ENCODE measurements at places on chromosomes 7 and 10. TPM values are rescaled to one million over a fixed set of nuclear protein-coding genes. Genes with fewer than 3 reads are reported as not detected.
A peak's percentile ranks its signal among the peaks of the same experiment; 100 is the strongest.

The SPDYE16 gene
- polyA plus RNA-seq: 0.06 TPM

DNA sequence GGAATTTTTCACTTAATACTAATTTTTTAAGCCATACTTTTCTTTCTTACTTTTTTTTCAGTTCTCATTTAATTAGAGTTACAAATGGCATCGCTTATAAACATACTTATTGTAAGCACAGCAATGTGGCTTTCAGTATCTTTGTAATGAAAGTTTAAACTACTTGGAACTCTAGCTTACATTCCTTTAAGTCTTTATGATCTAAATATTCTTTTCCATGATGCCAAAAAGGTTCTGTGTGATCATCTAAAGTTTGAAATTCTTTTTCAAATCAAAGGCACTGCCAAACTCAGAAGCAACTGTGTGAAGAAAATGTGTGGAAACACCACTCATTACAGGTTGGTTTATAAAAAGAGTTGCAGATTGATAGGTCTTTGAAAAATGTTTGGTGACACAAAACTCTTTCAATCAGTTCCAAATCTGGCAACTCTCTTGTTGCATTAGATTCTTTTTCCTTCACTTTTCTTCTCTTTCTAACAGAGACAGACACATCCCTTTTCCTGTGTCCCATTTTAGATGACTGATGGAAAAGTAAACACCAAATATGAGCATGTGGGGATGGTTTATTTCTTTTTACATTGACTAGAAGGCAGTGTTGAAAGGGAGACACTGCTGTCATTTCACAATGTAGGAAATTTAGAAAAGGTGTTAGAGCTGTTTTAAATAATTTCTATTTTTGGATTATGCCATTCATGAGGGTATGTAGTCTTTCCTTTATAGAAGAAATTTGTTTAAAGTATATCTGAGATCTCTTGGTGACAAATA lies 392.3 kb downstream of the SUGCT start:
- no peak for DNase-seq

The PROSER2 gene
- polyA plus RNA-seq: 0.80 TPM

- no peak for DNase-seq
These were observed 92.7 kb downstream of the PARD3 start for GRCh38 chr10:34722404-34722803.

DNA sequence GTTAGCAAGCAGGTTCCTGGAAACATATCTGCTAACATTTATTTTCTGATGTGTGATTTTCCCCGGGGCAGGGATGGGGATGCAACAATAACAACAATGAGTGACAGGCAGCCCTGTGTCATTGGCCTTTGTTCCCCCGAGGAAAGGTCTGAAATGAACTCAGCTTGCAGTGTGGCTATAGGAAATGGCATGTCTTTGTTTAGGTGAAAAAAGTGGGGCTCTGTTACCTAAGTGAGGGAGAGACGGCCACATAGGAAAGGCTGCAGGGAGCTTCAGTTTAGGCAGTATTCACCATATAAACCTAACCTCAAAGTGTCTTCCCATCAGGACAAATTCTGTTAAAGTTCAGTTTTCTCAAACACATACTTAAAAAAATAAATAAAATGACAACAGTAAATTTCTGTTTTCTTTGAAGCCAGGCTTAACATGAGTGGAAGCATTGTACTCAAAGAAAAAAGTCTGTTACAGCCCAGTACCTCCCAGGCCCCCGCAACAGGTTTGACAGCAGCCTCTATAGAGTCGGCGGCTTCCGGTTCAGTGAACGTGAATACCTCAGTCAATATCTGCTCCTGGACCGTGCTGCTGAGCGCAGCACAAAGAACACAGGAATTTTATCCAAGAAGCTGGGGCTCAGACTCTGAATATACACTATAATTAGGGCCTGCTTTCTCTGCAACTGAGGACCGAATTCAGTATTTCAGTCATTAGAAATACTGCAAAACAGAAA lies 168.3 kb downstream of the GLI3 start:
- no peak for DNase-seq

The GJD4 gene
- polyA plus RNA-seq: 0.03 TPM

DNA sequence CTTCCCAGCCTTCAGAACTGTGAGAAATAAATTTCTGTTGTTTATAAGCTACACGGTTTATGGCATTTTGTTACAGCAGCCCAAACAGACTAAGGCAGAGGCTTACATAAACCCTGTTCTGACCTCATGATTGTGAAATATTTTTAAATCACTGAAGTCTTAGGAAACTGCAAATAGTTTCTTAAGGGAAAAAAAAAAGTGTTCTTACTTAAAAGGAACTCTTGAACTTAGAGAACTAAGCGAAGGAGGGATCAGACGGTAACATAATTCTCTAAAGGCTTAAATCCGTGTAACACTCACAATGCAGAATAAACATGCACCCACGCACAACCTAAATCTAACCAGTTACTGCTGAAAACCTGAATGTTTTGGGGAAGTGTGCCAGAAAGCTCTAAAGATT lies 749.1 kb upstream of the LRRTM3 start:
- DNase-seq: no peak

The NUDT13 gene
- polyA plus RNA-seq: 1.4 TPM

The NUTM2B gene
- 3.3 TPM for polyA plus RNA-seq

The GOLGA7B gene
- 0.09 TPM for polyA plus RNA-seq

- DNase-seq: no peak
These were observed 642.1 kb downstream of the PARD3 start for GRCh38 chr10:34172936-34173533.

DNA sequence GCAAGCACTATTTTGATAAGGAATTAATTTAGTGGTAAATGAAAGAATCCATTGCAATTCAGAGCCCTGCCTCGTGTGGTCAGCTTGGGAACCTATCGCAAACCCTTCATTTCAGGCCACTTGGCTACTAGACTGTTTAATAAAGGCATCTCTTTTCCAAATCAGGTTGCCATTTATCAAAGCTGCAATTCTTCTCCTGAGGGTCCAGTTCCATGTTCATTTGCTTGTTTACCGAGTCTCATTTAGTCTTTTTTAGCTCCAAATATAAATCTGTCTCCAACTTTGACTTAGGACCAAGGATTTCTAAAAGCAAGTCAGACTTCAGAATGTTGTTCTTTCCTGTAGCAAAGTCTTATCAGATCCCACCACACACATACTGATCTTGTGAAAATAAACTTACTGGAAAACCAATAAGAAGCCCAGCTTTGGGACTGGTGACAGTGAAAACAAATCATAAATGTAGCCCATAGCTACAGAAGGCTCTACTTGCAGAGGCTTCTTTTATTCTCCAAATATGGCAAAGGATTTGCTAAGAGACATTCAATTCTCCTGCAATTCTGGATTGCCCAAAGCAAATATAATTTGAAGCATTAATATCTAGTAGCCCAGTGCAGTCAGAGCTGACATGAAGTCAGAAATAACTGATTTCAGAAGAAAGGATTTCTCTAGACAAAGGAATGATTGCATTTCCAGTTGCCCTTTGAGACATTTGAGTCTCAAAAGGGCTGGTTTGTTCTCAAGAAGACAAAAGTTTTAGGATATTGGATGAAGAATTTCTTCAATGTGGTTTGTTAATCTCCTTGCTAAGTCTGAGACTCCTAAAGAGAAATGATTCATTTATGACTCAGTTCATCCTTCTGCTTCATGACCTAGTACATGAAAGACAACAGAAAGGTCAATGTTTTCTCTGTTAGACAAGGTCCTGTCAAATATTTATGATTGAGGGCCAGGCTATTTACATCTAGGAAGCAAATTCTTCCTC lies 28.0 kb downstream of the PPP1R3C start:
- DNase-seq: no peak

DNA sequence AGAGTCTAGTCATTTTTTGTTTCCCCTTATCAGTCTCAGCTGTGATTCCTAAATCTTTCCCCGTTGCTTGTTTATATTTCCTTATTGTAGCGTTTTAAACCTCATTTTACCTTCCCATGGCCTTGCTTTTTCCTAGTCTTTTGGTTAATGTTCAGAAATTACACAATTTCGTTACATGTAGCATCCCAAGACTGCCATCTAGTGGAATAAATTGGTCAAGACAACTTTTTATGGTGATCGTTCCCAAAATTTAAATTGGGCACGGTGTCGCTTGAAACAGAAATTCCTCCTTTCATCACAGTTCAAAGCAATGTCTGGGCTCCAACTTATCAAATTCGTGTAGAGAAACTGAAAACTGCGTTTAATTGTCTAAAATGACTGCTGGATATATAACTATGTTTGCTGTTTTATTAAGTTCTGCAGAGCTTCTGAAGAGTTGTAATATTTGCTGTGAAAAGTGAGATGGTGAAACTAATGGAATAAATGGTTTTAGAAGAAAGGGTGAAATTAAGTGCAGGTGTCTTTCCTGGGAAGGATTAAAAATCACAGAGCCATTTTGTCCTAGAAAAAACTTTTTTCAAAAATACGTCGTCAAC lies 370.2 kb downstream of the PHF14 start:
- no peak for DNase-seq

- DNase-seq: peak; percentile 31
These were observed 69.8 kb upstream of the BAIAP2L1 start for GRCh38 chr7:98470485-98471240.

The HMX2 gene
- polyA plus RNA-seq: not detected

DNA sequence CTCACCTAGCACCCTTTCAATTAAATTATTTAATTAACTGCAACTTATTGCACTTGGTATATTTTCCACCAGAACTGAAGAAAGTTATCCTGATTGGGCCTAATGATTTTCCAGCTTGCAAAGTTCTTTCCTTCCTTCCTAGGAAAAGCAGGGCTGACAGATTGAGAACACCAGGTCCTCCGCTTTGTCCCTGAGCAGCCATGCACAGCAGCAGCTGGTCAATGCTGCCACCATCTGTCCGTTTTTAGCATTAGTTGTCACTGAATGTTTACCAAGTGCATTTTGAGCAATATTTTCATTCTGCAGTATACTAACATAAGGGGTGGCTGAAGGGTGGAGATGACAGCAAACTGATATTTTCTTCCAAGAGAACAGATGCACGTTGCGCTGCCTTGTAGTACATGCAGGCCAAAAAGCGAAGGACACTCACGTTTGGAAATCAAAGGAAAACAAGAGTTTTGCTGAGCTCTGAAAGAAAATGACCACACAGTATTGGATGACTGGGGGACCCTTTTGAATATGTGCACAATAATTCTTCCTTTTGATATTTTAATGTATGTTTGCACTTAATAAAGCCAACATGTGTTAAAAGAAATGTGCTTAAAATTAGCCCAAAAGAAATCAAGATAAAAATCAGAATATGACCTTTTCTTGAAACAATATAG lies 248.8 kb upstream of the PTN start:
- peak; percentile 55 for DNase-seq

DNA sequence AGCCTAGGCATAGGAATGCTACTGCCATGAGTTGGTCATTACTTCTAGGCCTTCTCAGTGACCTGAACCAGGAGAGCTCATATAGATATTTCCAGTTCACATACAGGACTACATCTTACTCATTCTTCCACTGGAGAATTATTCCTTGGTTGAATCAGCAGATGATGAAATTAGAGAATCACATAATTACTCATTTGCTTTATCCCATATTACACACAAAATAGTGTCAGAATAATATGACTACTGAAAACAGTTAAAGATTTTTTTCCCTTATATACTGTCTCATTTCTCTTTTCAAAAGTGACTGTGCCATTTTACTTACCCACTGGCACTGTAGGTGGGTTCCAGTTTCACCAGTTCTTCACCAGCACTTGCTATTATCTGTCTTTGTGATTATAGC lies 18.5 kb downstream of the BMS1 start:
- no peak for DNase-seq

- DNase-seq: no peak
These were observed 141.5 kb downstream of the LRRN3 start for GRCh38 chr7:111232249-111233084.

- peak; percentile 69 for DNase-seq
These were observed 48.4 kb downstream of the NKX6-2 start for GRCh38 chr10:132737390-132738048.

- no peak for DNase-seq
These were observed 29.4 kb downstream of the RRP12 start for GRCh38 chr10:97371696-97372095.

The AGBL3 gene
- 0.88 TPM for polyA plus RNA-seq

GRCh38 chr7:44290252-44290620 lies 35.2 kb downstream of the CAMK2B start:
- DNase-seq: peak; percentile 8

DNA sequence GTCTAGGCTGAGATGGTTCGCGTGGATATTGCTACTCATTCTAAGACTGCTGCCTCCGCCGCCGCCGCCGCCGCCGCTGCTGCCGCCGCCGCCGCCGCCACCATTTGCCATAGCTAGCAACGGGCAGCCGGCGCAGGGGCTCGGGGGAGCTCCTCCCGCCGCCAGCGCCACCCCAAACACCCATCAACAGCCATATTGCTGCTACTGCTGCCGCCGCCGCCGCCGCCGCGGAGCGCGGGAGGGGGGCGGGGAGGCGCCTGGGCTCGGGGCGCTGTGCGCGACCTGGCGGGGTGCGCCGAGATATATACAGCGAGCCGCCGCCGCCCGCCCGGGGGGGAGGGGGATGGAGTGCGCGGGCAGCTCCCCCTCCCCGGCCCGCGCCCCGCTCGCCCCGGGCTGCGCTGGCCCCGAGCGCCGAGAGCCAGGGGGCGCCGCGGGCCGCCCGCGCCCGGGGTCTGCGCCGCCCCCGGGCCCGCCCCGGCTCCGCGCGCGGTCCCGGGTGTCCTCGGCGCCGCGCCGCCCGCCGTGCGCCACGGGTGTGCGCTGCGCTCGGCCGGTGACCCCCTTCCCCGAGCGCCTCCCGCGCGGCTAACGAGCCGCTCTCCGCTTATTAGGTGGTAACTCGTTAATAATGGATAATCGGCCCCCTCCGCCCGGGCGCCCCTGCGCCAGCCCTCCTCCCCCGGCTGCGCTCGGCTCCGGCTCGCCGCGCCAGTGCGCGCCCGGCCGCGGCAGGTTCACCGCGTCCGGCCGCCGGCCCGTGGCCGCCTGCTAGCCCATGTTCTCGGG lies at the start of gene KCNMA1:
TSS of gene KCNMA1 (minus strand) at position 277 of the 789 bp plus-strand sequence.
- DNase-seq: no peak

- no peak for DNase-seq
These were observed 4.3 kb downstream of the HOXA10 start for GRCh38 chr7:27169658-27170425.

- DNase-seq: no peak
These were observed 113.8 kb downstream of the EPDR1 start for GRCh38 chr7:38034062-38034908.

The RINT1 gene
- polyA plus RNA-seq: 8.1 TPM

DNA sequence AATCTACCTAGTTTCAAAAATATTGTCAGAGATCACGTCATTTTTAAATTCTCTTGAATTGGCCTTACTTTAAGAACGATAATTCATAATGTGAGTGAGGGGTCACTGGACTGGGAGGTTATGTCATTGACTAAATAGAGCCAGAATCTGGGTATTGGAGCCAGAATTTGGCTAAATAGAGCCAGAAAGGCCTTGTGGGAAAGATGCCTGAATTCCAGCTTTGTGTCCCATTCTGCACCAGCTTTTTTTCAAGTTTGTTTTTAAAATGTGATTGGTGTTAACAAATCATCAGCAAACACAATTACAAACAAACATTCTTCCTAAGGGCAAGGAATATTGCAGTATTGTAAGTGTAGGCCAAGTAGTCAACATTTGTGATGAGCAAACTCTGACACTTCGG lies 233.2 kb upstream of the PRKCQ start:
- no peak for DNase-seq

The TMEM178B gene
- polyA plus RNA-seq: 5.5 TPM

All from heart right ventricle (tissue), 16 donors.